ENCODE measurements at places on chromosomes 2 and 18.
A peak's percentile ranks its signal among the peaks of the same experiment; 100 is the strongest.

DNA sequence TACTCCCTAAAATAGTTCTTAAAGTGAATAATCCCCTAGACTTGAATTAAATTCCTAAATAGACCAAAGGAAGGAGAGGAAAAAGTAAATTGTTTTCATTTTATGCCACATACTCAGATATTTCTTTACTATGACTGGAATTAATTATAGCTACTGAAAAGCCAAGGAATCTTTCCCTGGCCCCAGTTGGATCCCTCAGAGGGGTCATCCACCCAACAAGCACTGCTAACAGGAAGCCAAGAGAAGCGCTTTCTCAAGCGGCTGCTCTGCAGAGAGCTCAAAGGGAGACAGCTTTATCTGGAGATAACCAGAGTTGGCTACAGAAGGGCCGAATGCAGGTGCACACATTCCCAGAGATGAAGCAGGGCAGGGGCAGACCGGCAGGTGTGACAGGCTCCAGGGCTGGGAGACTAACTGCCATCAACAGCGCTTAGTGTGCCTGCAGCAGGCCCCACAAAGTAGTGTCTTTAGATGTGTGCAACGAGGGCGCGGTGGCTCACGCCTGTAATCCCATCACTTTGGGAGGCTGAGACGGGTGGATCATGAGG lies 51.1 kb downstream of the POLR1A start:
- peak; percentile 46 for DNase-seq

DNA sequence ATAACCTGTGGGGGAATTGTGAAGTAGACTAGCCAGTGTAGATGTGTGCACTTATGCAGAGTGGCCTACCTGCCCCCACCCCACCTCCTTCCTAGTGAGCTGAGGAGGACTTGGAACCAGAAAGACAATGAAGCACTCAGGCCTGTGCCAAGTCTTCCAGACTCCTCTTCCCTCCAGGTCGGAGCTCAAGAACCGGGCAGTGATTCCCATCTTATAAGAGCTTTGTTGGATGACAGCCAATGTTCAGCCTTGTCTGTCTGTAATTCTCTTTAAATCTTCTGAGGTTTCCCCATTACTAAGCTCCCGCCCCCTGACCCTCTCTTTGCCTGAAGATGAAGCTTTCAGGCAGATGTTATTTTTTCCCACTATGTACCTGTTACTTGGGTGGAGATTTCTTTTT lies 121.0 kb downstream of the SMAD2 start:
- DNase-seq: no peak

DNA sequence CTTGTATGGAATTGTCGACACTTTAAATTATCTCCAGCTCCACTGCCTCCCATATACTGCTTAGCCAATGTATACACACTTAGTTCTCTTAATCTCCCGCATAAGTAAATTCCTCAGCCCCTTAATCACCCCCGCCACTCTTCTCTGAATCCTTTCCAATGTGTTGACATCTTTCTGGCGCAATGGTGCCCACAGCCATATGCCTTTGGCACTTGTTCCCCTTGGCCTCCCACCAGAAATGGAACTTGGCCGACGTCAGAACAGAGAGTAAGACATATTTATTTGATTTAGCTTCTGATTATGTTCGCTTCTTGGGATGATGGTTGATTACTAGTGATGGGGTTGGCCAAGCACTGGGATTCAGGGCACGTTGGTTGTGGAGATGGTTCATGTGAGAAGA lies 1089.3 kb upstream of the CELF4 start:
- DNase-seq: no peak

GRCh38 chr2:9594366-9595054 lies 36.3 kb downstream of the YWHAQ start:
- DNase-seq: no peak

GRCh38 chr2:164014068-164014731 lies 278.4 kb upstream of the FIGN start:
- no peak for DNase-seq

DNA sequence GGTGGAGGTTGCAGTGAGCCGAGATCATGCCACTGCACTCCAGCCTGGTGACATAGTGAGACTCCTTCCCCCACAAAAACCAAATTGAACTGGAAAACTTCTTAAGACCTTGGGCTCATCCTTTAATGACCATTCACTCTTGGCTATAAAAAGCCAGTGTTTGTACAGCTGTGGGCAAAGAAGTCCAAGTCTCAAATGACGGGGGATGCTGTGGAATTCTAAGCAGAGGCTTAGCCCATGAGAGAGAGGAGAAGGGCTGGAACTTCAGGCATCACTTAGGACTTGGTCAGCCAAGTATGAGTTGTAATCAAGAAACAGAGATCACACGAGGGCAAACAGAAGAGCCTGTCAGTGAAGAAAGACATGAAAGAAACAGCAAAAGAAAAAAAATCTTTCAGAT lies 79.3 kb upstream of the POU3F3 start:
- DNase-seq: no peak

- no peak for DNase-seq
Measured at GRCh38 chr2:222196159-222196558, 102.6 kb downstream of the PAX3 start.

DNA sequence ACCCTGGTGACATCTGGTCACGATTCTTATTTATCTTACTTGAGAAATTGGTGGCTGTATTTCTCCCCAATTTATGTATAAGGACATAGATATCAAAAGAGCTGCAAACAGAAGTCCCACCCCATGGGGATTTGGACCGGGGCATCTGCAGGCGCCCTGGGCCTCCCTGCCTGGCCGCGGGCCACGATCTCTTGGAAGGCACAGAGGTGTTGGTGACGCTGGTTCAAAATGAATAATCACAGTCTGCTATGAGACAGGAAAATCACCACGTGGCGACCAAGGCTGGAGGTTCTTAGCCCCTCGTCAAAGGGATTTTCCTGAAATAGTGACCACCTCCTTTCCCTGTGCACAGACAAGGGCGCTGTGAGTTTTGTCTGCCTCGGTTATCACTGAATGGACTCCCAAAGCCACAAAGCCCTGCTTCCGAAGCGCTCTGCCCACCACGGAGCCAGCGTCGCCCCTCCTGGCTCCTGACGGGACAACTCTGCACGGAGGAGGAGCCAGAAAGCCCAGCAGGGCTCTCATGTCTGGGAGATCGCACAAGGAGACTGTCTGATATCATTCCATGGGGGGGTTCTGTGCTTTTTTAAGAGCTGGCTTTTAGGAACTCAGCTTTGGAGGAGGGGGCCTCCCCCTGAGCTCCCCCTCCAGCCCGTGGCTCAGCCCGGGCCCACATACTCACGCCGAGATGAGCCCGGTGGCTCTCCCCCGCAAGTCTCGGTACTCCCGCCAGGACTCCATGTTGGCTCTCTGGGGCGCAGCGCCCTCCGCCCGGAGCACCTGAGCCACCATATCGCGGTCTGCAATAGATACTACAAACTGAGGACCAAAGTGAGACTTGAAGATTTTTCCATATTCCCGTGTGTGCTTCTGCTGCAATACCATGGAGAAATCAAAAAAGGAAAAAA lies 14.6 kb downstream of the CYP27C1 start:
- DNase-seq: no peak

GRCh38 chr2:208531361-208531760 lies 124.8 kb downstream of the PTH2R start:
- DNase-seq: no peak

DNA sequence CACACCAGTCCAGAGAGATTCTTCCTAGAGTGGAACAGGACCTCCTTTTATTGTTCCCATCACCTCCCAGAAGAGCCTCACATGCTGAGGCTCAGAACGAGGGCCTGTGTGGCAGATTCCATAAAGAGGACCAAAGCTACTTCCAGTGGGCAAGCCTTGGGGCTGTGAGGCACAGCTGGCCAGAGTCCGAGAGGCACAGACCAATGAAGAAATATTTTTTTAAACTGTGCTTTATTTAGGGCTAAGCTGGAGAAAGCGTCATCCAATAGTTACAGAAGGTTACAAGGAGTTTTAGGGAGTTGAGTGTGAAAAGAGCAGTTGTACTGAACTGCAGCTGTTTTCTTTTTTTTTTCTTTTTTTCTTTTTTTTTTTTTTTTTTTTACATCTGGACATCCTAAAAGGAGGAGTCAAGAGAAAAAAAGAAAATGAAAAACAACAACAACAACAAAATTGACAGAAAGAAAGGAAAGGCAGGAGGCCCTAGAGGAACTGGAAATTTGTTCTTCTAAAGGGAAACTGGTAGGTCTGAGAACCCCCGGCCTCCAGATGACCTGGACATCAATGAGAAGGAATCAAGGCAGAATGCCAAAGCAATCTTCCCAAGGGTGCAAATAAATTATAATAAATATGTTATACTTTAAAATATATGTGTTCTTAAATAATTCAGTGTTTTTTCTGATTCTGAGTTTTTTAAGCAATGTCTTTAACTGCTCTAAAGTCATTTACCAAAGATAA lies 322.6 kb downstream of the CELF4 start:
- no peak for DNase-seq

DNA sequence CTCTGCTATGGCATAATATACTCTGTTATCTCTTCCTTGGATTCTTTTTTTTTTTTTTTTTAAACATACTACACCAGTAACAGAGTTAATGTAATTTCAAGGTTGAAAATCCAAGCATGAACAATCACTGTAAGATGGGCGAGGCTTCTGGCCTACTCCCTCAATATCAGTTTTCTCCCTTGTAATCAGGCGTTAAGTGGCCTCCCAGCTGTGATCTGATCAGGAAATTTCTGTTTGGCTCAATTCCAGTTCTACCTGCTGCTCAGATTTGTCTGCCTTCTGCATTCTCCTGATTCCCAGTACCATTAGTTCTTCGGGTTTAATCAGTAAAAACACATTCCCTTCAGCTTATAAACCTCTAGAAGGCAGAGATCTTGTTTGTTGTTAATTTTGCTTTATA lies 18.6 kb downstream of the PRKD3 start:
- no peak for DNase-seq

DNA sequence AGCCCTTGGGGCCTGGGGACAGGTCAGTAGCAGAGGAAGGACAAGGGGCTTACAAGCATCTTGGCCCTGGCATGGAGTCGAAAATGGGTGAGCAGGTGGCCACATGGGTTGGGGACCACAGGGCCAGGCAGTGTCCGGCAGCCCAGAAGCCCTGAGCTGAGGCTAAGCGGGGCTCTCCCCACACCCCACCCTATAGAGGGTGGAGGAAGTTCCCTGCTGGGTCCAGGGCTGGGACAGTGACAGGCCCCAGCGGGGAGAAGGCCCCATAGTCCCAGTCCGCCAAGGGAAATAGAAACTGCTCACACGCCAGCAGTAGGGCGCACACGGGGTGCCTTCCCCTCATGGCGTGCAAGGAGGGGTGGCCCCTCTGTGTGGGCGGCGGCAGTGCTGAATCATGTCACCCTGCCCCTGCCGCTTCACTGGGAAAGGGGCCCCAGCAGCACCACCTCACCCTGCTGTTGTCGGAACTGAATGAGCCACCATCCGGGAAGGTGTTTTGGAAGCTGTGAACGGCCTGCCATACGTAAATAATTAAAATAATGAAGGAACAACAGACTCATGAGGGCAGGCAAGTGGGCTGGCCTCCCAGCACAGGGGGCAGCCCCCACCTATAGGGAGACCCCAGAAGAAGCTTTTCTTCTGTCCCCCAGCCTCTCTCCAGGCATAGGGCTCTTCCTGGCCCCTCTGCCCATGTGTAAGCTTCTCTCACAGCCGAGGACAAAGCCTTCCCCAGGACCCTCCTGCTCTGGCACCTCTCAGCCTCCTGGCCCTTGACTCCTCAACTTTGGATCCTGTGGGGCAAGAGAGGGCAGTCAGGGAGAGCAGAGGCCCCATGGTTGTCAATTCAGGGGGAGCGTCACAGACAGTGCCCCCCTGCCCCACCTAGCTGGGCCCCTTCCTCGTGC lies 12.7 kb upstream of the DUSP2 start:
- DNase-seq: peak; percentile 96

GRCh38 chr2:173090276-173090877 lies 14.7 kb downstream of the MAP3K20 start:
- DNase-seq: no peak

DNA sequence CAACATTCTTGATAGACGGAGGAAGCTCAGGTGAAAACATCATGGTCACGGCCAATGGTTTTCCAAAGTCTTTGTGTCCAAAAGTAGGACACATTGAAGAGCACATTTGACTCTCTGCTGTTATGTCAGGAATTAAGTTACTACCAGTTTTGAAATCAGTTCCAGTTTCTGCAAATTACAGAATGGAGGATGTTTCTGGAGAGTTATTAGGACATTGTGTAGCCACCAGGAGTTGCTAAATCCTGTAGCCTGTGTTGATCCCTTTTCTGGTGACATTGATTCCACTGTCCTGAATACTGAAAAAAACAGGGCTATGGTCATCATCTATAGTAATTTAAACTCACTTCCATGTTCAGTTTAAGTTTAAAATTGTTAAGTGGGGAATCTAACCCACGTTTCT lies 15.3 kb downstream of the UPP2 start:
- DNase-seq: no peak

GRCh38 chr2:23390152-23390551 lies 5.2 kb downstream of the KLHL29 start:
- DNase-seq: no peak

DNA sequence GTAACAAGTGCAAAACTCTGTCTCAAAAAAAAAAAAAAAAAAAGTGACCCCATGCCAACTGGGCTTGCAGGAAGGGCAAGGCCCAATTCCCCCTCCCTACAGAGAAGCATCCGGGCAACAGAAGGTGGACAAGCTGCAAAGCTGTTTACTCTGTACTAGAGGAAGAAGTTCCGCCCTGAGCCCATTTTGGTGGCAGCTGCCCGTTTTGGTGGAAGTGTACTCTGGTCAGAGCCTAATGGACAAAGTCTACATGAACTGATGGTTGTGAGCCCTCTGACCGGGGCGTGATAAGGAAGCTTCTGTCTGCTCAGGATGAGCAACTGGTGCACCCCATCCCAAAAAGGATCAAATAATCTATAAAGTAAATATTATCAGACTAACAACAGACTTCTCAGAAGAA lies 65.0 kb downstream of the TRAPPC8 start:
- no peak for DNase-seq

- DNase-seq: no peak
Measured at GRCh38 chr18:6484659-6485058, 69.9 kb upstream of the L3MBTL4 start.

- DNase-seq: no peak
Measured at GRCh38 chr2:231521-232185, 32.2 kb downstream of the SH3YL1 start.

DNA sequence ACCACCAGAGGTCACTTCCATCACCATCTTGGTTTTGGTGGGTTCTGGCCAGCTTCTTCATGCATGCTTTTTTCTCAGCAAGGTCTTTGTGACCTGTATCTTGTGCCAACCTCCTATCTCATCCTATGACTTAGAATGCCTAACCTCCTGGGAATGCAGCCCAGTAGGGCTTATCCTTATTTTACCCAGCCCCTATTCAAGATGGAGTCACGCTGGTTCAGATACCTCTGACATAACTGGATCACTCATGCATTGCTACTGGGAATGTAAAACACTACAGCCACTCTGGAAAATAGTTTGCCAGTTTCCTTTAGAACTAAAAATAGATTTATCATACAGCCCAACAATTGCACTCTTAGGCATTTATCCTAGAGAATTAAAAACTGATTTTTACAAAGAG lies 219.2 kb downstream of the IRS1 start:
- DNase-seq: no peak

- DNase-seq: no peak
Measured at GRCh38 chr2:21103274-21103891, 20.4 kb upstream of the TDRD15 start.

DNA sequence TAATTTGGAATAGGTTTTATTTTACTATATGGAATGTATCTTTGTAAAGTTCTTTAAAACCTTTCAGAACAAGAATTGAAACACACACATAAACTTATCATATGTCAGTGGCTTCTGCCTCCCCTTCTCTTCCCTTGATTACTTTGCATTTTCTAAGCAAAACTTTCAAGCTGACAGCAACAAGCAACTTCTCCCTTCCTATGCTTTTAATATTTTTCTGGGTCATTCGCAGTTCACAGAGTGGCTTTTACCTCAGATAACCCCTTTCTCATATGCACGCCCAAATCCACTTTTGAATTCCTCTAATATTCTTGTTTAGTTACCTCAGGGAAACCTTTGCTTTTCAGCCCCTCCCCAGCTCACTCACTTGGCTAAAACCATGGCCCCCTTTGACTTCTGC lies 36.7 kb upstream of the CDC42EP3 start:
- no peak for DNase-seq

All from activated effector memory CD4-positive, alpha-beta T cell treated with anti-CD3 and anti-CD28 coated beads, Interleukin-2, amount 50 U/mL, for 16 hours (primary cell).